ENCODE measurements at places on chromosomes 5 and 9.

GRCh38 chr5:25119650-25120049 lies 474.9 kb upstream of the CDH10 start:
- DNase-seq, result no peak

- no peak for DNase-seq
Measured at GRCh38 chr5:132105688-132106087, 32.1 kb downstream of the CSF2 start.

DNA sequence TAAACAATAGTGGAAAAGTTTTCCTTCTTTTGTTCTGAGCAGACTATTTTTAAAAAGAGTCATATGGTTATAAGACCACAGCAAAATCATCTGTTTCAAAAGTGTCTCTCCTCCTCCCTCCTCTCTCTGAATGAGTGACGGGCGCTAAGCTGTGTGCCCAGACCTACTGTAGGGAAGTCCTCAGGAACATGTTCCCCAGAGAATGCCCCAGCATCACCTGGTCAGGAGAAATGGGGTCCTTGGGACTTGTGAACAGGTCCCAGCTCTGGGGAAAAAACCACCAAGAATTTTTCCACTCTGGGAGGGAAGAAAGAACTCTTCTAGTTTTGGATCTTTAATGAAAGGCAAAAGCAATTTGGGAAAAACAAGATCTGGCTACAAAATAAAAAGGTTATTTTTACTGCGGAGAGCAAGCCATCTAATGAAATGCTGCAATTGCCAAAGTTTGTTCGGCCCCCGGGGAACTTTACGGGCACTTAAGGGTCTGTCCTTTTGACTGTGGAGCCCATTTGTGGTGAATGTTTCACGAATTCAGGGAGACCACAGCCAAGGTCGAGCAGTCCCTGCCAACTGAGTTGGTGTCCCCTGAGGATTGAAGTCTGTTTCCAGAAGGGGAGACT lies 25.9 kb downstream of the BOD1 start:
- DNase-seq, result no peak

DNA sequence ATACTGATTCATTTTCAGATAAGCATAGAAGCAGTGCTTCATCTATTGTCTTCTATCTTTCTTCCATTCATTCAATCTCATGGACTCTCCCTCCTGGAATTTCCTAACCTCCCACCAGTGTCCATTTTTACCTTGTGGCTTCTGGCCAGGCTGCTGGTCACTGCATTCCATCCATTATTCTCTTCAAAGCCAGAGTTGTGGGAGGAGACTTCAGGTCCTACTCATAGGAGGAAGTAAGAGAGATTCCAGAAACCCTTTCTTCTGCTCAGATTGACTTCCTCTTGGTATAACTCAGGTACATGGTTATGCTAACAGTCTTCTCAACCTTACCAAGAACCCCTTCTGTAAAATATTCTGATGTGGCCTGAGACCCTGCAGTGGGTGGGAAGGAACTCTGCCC lies 153.3 kb upstream of the SLC12A2 start:
- no peak for DNase-seq

DNA sequence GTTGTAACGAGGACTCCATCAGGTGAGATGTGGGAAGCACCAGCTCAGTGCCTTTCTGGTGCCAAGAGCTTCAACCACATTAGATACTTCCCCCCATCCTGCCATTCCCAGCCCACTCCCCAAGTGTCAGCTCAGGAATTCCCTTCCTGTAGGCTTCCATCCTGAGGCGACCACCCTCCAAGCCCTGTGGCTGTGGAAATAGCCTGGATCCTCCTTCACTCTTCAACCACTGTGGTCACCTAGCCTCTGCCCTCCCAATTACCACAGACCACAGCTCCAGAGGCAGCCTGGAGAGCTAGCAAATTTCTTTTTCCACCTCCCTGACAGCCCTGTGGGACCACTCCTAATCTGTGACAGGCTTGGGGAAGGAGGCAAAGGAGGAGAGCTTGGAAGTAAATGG lies 219.8 kb upstream of the MAP3K1 start:
- no peak for DNase-seq

GRCh38 chr5:28580616-28581015 lies 1542.2 kb upstream of the CDH9 start:
- DNase-seq, result no peak

GRCh38 chr5:110262749-110263148 lies 463.7 kb downstream of the TMEM232 start:
- DNase-seq, result no peak

DNA sequence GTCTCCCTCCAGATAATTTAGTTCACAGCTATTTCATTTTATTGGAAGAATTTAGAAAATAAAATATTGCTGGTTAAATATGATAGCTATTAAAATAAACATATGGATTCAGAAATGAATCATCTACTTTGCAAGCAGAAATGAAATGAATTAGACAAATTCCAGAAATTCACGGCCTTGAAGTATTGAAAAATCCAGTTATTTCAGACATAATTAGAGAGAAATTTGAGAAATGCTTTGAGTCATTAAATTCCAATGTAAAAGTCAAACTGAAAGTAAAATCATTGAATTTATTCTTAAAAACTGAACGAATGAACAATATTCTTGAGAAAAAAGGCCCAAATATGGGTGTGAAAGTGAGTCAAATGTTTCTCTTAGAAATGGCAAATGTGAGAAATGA lies 632.6 kb upstream of the EDIL3 start:
- no peak for DNase-seq

GRCh38 chr5:40615586-40616170 lies 64.0 kb upstream of the PTGER4 start:
- DNase-seq, result no peak

DNA sequence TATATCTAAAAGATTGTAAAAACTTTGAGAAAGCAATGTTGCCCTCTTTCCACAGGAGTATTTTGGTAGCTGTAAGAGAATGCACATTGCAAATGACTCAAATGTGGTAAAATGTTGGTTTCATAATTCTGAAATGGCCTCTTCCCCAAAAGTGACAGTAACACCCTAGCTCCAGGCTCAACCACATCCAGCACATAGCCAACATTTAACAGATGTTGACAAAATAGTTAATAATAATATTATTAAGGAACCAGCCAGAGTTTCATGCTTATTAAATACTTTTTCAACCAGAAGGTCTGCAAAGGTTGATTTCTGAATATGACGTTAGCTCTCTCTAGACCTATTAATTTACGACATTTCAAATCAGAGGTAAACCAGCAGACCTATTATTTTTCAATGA lies 1.3 kb downstream of the ANXA1 start:
- DNase-seq, result no peak

GRCh38 chr5:134525683-134526482 lies 413 bp downstream of the JADE2 start:
- DNase-seq, result no peak

DNA sequence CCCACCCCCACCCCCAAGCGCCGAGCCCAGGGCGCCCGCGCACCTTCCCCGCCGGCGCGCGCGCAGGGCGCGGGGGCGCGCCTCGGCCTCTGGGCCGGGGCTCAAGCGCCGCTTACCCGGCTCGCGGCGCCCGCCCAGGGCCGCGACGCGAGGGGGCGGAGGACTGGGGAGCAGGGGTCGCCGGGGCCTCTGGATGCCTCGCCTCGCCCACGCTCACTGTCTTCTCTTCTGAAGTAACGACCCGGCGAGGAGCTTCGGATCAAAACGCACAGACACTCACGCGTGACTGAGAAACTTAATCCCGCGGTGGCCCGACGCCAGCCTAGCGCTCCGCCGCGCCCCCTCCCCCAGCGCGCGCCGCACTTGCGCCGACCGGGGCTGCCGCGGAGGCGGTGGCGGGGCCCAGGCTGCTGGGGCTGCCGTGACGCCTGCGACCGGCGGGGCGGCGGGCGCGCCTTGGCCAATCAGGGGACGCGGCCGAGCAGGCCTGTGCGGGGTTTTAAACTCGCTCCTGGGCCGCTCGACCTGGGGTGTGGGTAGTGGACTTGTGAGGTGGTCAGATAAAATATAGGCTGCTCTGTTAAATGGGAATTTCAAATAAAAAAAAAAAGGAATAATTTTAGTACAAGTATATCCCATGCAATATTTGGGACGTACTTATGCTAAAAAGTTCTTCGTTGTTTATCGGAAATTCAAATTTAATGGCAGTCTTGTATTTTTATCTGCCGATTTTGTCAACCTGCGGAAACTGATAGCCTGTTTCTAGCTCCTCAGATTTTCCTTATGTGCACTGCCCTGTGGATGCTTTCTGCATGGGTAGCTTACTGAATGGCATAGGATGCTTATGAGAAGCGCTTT lies at the start of gene MPDZ:
Gene MPDZ, minus strand, starts transcription at position 409 of the 858 bp plus-strand sequence. CDS start 29,377 bp downstream, outside the sequence.
- DNase-seq, result no peak

- DNase-seq, result no peak
Measured at GRCh38 chr9:1658661-1659362, 356.3 kb upstream of the SMARCA2 start.

- DNase-seq, result no peak
Measured at GRCh38 chr5:132204371-132205135, 23.1 kb downstream of the P4HA2 start.

DNA sequence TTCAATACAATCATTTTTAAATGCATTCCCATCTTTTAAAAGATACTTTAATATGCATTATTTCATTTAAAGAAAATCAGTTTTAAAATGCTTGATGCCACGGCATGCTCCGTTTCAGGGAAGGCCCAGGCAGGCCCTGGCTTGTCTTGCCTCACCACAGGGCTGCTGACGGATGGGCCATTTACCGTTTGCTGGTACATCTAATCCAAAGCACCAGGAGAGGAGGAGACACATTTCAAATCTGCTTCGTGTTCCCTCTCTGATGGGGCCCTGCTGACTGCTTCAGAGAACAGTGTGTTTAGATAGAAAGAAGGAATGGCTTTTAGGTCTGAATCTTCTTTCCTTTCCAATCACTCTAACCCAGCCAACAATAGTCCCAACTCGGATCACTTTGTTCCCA lies 185.2 kb downstream of the DCP2 start:
- no peak for DNase-seq

DNA sequence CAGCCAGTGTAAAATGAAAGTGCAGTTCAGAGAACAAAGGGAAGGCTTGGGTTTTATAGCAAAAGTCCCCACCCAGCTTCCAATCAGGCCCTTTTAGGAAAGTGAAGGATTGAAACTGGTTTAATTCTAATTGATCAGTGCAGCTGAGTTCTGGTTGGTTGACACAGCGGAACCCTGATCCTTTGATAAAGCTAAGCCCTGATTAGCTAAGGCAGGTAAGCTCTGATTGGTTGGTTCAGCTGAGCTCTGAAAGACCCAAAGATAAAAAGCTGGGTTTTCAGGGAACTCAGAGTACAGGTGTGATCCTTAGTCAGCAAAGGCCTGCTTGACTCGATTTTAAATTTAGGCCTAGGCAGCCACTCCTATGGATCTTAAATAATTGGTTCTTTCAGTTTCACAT lies 70.8 kb upstream of the PRRC1 start:
- no peak for DNase-seq

DNA sequence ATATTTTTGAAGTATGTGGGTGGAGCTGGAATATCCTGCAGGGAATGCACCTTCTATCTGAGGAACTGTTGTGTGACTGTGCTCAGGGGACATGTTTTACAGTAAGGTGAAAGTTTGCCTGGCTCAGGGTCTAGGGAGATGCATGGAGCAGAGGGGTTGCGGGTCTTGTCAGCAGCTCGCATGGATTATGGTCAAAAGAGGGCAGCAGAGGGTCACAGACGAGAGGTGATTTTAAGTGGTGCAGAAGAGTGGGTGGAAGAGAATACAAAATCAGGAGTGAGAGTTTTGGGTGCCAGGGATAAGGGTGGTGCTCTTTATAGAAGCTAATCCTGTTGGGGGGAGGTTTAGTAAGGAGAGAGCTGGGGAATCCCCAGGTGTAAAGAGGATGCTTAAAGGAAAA lies 53.5 kb upstream of the GRIN3A start:
- no peak for DNase-seq

- no peak for DNase-seq
Measured at GRCh38 chr5:128121651-128122050, 38.1 kb downstream of the SLC12A2 start.

DNA sequence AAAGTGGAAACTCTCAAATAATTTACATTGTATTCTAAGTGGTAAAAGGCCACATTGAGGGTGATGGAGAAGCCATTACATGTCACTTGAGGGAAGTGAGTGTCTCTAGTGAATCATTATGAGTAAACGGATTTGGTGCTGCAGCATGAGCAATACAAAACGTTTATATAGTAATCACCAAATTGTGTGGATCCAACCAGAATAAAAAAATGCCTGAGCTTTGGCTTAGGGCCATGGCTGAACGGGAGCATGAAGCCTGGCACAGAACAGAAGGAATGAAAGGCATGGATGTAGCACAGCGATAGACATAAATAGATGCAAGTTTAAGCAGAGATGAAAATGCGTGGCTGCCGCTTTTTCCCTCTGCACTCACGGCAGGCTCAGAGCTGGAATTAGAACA lies 58.3 kb downstream of the PTTG1 start:
- DNase-seq, result no peak

GRCh38 chr5:36040651-36041536 lies 25.8 kb downstream of the UGT3A2 start:
- DNase-seq, result no peak

DNA sequence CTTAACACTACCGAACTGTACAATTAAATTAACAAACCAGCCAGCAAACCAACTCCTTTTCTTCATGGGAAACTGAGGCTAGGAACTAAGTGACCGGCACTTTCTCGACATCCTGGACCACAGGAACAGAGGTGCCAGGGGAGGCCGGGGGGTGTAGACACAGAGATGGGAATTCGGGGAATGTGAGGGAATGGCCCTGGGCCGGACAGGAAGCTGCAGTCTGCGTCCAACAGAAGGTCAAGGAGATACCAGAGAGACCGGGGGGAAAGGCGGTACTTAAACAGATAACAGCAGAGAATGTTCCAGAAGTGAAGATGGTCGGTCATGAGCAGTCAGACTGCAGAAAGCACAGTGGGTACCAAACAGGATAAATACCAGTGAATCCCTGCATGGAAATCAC lies 40.3 kb downstream of the DBH start:
- DNase-seq, result no peak

- DNase-seq, result no peak
Measured at GRCh38 chr9:34553511-34554021, 30.8 kb upstream of the ENHO start.

Measured in stimulated activated CD8-positive, alpha-beta memory T cell treated with anti-CD3 and anti-CD28 coated beads, Interleukin-4, amount 100 ng/mL, for 4 hours (primary cell).